ENCODE measurements at places on chromosomes 6 and 20.

GRCh38 chr6:3355358-3356055 lies 96.8 kb downstream of the PSMG4 start:
- DNase-seq = no peak

- DNase-seq = no peak
Observed at GRCh38 chr6:42978487-42978838, 518 bp downstream of the PEX6 start.

GRCh38 chr6:127951172-127951917 lies 50.5 kb upstream of the THEMIS start:
- no peak for DNase-seq

DNA sequence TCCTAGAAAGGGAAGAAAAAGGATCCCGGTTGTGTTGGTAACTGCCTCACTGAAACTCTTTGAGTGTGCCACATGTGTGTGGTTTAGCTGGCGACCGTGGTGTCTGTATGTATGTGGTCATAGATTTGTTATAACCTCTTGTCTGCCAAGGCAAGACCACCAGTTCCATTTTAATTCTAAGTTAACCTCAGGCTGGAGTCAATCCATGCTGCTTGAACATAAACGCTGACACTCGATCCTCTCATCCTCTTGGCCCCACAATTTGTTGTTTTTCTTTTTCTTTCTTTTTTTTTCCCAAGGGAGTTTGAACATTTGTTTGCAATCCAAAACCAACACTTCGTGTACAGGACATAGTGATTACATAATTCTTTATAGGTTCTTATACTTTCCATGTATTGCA lies 318.9 kb upstream of the JAG1 start:
- DNase-seq = no peak

DNA sequence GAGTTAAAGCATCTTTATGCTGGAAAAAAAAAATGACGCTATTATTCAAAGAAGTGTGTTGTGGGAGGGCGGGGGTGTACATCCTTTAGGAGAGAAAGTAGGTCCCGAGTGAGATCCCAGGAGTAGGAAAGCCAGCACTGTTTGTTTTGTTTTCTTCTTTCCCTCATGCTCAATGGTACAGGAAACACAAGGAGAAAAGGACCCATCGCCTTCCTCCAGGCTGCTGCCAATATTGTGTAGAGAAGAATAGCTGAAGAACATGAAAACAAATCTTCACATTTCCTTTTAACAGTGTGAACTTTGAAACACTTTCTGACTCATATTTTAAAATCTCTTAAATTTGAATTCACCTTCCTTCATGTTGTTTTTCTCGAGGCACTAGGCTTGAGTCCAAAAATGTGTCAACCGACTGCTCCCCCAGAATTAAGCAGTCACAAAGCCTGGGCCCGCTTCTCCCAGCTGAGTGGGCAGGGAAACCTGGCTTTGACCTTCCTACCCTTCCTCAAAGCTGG lies 22.3 kb downstream of the PPP1R16B start:
- DNase-seq = no peak

DNA sequence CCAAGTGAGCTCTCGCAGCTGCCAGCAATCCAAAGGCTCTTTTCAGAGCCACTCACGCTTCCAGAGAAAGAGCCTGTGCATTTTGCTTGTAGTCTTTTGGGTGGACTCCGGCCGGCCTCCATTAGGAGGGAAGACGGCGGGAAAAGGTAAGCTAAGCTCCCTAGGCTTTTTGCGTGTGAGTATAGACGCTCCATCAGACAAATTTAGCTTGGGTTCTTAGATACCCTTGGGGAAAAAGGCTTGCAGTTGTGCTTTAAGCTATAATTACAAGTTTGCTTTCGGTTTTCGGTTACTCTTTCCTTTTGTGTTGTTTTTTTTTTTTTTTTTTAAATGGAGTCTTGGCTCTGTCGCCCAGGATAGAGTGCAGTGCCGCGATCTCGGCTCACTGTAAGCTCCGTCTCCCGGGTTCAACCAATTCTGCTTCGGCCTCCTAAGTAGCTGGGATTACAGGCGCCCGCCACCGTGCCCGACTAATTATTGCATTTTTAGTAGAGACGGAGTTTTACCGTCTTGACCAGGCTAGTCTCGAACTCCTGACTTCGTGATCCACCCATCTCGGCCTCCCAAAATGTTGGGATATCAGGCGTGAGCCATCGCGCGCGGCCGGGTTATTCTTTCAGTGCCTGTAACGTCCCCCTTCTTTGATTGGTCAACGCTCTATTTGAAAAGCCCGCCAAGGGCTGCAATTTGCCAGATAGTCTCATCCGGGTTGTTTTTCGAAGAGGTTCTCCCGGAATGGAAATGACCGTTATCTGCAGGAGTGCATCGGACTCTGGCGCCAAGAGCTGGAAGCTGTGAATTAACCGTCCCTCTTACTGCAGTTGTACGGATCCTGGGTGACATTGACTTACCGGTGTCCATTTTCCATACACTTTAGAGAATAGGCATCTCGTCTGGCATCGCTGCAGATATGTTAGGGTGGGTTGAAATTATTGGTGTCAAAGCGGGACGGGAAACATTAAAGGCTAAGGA lies 18.1 kb downstream of the OR2B2 start:
- no peak for DNase-seq

DNA sequence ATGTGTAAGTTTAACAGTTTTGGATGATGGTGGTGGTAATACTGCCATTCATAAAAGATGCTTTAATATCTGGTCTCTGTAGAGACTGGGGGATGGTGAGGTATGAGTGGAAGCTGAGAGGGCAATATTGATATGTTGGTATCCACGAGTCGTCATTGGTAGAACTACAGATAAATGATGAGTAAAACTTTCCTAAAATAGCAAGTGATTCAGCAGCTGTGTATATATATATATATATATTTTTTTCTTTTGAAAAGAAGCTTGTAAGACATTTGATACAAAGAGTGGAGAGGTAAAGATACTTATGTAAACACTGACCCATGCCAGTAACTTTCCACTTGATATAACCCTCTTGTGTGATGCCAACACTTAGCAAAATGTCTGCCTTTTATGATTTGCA lies 41.7 kb upstream of the CITED2 start:
- DNase-seq = no peak

All from H54 (cell line).